GM12878 (cell line): ENCODE measurements at places on chromosomes 7 and 10.

DNA sequence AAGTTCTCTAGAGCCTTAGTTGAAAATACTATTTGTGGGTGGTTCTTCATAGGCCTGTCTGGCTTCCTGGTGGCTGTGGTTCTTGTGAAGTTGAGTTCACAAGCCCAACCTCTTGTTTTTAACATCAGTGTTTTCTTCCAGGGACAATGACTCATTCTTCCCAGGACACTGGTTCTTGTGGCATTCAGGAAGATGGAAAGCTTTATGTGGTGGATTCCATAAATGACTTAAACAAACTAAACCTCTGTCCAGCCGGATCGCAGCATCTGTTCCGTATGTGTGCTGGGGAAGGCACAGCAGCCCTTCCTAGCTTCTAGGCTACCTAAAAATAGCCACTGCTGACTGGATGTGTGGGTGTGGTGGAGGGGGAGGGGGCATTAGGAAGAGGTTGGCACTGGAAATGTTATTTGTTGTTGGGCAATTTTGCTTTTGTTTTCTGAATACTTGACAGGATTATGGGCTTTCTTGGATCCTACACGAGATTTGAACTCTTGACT, 3.9 kb downstream of the LSMEM1 start:
- no peak for DNase-seq

DNA sequence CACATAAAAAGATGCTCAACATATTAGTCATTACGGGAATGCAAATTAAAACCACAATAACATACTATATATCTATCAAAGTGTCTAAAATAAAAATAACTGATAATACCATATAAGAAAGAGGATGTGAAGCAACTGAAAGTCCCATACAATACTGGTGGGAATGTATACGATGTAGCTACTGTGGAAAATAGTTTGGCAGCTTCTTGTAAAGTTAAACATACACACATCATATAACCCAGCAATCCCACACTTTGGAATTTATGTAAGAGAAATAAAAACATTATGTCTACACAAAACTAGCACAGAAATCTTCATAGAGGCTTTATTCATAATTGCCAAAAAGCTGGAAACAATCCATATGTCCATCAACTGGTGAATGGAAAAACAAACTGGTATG, 10.5 kb upstream of the COMMD3 start:
- no peak for DNase-seq

DNA sequence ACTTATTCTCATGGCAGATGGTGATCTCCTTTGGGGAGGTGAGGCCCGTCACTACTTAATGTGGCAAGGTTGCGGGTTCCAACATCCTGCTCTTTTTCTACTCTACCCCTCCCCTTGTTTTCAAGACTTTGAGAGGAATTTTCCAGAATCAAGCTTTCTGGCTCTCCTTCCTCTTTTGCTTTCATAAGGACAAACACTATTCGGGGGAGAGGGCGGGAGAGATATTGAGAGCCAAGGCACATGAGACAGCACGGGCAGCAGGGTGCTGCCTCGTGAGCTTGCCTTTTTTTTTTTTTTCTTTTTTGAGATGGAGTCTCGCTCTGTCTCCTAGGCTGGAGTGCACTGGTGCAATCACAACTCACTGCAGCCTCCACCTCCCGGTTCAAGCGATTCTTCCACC, 6.9 kb upstream of the PFKFB3 start:
- DNase-seq: no peak

DNA sequence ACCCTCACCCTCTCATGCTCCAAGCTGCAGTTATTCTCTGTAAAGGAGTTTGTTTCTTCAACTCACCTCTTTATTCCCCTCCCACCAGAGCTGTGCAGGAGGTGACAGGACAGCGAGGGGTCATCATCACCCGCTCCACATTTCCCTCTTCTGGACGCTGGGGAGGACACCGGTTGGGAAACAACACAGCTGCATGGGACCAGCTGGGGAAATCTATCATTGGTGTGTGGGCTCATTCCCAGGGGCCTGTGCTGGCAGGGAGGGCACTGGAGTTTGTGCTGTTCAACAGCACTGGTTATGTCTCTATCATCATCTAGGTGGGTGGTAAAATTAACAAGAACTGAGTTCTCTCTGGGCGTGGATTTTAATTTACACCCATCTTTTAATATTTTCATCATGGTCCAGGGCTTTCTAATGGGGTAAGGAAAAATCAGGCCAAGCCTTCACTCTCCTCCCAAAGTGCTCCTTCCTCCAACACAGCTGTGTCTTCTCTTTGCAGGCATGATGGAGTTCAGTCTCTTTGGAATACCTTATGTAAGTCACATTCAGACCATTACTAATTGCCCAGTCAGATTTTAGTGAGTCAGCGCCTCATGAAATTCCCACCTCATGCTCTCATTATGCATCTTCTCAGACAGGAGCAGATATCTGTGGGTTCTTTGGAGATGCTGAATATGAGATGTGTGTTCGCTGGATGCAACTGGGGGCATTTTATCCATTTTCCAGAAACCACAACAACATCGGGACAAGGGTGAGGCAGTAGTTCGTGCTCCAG, 61.6 kb downstream of the PRSS58 start:
- DNase-seq: no peak

DNA sequence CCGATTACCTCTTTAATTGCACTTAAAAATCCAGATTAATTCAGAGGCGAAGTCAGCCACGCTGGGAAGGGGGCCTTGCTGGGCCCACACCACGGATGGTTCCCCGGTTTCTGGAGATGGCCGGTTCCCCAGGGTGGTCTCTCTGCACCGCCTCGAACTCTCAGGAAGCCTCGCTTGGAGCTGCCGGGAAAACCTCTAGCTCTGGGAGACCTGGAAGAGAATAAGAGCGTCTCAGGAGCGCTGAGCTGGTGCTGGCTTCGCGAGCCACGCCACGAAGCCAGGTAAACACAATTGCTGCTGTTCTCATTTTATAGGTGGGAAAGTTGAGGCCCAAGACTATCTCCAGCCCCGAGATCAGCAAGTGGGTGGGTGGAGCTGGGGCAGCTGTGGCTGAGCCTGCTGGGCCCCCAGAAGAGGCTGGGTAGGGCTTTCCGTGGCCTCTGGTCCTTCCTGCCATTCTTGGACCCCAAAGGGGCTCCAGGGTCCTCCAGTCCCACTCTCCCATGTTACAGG, 110.4 kb downstream of the MICALL2 start:
- DNase-seq: no peak

DNA sequence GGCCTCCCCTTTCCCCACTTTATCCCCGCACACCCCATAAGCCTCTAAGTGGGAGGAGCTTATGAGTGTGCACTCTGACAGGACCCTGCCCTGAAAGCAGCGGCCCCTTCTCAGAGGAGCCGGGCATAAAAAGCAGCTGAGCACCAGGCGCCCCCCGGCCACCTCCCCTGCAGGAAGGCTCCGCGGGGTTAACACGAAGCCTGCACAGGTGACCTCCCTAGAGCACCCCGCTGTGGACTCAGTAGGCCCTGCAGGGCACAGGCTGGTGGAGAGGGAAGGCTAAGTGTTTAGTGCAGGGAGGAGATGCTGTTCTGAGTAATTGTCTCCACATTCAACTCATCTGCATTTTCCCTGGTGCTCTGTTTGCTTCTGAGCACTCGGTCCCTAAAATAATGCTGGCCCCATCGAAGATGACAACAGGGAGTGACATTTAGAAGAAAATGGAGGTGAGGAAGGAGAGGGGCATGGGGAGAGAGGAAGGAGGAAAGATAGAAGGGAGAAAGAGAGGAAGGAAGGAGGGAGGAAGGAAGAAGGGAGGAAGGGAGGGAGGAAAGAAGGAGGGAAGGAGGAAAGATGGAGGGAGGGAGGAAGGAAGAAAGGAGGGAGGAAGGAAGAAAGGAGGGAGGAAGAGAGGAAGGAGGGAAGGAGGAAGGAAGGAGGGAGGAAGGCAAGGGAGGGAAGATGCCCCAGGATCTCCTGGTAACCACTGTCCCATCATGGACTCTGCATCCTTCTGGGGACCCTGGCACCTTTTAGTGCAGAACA, 25.4 kb upstream of the CNPY1 start:
- no peak for DNase-seq

- DNase-seq: no peak
Observed at GRCh38 chr10:87618566-87619423, 40.9 kb upstream of the PAPSS2 start.

GRCh38 chr10:88190540-88191235, 327.3 kb downstream of the PTEN start:
- no peak for DNase-seq

GRCh38 chr7:107206136-107206535, 37.3 kb downstream of the HBP1 start:
- no peak for DNase-seq

GRCh38 chr10:104324931-104325330, 13.3 kb downstream of the ITPRIP start:
- DNase-seq: no peak

- DNase-seq: no peak
Observed at GRCh38 chr7:81264116-81264515, 345.3 kb upstream of the SEMA3C start.

- no peak for DNase-seq
Observed at GRCh38 chr10:76124280-76124679, 692.9 kb downstream of the LRMDA start.

- DNase-seq: no peak
Observed at GRCh38 chr10:69801094-69801433, 642 bp upstream of the COL13A1 start.

DNA sequence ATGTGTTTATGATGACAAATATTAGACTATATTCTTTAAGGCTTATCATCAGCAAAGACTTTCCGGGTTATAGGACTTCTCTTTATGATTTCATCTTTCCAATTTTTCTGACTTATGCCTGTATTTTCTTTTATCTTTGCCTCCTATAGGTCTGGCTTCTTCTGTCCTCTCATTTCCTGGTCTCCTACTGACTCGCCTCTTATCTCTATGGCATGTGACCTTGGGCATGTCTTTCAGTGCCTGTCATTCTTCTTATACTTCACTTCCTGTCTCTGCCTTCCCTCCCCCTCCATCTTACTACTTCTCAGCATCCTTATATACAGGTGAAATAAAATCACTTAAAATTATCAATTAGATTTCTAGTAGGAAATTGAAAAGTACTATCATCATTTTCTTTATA, 42.2 kb downstream of the PCDH15 start:
- no peak for DNase-seq

- no peak for DNase-seq
Observed at GRCh38 chr7:112089551-112089950, 116.6 kb downstream of the DOCK4 start.

- no peak for DNase-seq
Observed at GRCh38 chr10:625751-626711, 63.4 kb downstream of the DIP2C start.

DNA sequence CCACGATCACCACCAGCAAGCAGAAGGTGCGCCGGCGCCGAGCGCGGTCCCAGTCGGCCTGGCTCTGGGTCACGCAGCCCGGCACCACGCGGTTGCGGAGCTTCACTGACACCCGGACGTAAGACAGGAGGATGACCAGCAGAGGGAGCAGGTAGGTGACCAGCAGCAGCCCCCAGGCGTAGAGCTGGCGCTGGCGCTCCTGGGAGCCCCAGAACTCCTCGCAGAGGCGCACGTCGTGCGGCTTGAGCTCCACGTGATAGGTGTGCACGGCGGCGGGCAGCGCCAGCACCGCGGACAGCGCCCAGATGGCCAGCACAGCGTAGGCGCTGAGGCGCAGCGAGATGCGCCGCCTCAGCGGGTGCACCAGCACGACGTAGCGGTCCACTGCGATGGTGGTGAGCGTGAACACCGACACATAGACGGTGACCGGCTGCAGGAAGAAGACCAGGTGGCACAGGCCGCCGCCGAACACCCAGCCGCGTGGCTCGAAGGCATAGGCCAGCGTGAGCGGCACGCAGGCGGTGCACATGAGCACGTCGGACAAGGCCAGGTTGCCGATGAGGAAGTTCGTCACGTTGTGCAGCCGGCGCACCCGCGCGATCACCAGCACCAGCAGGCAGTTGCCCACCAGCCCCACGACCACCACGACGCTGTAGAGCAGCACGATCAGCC, 920 bp downstream of the PRLHR start:
- DNase-seq: no peak

DNA sequence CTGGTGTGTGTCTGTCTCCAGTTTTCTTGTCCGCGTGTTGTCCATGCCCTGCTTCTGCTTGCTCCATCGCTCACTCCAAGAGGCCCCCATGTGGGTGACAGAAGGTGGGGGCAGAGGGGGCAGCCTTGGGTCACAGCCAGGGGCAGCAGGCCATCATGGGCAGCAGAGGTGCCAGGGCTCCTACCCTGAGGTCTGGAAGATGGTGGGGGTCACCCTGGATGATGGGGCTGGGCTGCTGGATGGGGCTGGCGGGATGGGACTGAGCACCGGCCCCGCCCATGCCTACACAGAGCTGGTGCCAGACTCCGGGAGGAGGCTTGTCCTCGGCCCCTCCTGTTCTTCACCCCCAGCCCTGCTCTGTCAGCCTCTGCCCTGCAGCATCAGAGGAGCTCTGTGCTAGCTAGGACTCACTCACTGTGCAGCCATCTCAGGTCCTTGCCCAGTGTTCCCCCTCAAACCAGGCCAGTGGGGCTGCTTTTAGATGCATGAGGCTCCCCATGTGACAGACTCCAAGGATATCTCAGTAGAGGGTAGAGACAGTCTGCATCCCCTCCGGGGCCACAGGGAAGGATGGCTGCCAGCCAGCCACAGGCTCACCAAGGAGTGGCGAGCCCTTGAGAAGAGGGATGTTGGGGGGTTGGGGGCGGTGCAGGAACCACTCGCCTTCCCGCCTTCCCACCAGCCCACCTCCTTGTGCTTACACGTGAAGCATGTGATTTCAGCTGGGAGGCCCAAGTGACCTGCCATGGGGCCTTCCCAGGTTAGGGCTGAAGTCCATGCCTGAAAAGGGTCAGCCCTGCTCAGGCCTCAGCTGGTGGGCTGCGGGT, 35.5 kb upstream of the PPIF start:
- no peak for DNase-seq

DNA sequence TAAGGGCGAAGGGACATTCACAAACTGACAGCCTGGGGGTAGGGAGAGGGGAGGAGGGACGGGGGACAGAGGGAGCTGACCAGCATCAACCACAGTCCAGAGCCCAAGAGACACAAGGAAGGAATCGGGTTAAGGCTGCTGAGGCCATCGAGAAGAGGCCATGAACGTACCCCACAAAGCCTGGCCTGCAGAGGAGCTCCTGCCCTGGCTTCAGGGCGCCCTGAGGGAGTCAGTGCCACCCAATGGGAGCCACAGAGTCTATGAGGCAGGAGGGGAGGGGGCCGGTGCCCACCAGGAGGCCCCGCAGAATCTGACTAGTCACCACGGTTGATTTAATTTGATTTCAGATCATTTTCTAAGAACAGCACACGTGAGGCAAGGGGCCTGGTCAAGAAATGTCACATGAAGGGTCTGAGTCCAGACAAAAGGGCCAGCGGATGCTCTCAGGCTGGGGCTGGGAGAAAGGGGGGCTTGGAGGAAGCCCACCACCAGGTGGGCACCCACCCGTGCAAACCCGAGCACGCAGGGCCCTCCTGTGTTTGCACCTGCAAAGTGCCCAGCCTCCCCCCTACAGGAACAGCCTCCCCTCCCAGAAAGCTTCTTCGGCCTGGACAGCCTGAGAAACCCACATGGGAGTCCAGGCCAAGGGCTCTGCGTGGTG, 40.4 kb downstream of the CAMK2B start:
- no peak for DNase-seq

- DNase-seq: no peak
Observed at GRCh38 chr7:18086165-18087025, 58.7 kb upstream of the PRPS1L1 start.
